ENCODE measurements at places on chromosomes 16 and 17.

DNA sequence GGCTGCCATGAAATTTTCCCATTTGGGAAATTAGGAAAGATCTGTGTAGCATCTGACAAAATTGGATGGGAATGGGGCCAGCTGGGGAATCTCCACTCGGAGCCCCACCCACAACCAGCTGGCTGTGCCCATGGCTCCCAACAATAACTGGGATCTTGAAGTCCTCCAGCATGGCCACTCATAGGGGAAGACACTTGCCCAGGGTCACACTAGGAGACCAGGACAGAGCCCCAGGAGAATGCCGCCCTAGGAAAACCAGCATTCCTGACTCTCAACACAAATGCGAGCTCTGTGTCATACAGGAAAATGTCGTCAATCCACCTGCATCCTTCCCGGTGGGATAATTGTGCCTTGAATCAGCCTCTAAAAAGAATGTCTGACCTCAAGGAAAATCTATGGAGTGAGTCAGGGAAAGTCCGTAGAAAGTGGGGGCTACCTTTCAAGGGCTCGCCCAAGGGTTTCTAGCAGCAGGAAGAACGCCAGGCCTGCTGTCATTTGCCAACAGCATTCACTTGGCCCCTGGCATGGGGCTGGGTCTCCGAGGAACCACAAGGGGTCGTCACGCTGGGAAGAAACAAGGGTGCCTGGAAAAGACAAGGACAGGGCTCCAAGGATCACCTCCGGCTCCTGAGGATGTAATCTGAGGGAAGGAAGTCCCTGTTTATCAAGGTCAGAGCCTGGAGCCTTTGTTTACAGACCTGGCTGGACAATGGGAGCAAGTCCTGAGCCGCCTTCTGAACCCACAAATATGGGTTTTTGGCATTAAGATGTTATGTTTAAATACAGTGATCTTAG lies 15.9 kb downstream of the CDH5 start:
- no peak for DNase-seq

- no peak for DNase-seq
These were observed 5.0 kb upstream of the WFIKKN2 start for GRCh38 chr17:50830352-50830751.

GRCh38 chr16:19137201-19138128 lies 23.7 kb downstream of the ITPRIPL2 start:
- DNase-seq = no peak

DNA sequence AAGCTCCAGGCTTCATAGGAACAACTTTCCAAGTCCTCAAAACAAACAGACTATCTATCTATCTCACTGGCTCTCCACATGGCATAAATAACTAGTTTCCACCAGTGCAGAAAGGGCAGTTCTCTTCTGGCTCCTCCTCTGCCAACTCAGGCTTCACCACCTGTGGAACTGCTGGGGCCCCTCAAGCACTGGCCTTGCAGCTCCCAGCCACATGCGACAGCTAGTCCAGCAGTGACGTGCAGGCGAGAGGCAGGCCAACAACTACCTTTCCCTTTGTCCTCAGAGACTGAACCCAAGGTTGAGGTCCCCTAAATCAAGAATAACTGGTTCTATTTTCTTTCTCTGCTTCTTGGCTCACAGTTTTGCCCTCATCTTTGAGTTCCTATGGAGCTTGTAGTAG lies 137.6 kb downstream of the AATF start:
- no peak for DNase-seq

DNA sequence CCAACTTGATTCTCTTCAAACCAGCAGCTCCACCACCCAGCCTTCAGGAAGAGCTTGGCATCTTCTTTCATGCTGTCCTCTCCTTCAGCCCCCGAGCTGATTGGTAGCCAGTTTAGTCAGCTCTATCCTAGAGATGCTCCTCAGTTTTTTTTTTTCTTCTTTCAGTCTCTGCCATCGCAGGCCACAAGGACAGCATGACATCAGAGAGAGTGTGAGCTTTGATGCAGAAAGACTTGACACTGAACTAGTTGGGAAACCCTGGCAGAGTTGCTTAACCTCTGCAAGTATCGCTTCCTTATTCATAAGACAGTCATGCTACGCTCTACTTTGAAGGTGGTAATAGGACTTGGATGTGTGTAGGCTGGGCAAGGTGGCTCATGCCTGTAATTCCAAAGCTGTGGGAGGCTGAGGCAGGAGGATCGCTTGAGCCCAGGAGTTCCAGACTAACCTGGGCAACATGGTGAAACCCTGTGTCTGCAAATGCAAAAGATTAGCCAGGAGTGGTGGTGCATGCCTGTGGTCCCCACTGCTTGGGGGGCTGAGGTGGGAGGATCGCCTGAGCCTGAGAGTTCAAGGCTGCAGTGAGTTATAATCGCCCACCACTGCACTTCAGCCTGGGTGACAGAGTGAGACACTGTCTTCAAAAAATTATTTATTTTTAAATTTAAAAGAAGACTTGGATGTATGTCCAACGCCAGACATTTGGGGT lies 2.6 kb downstream of the CD300LB start:
- DNase-seq = no peak
